NCI-H1092 (cell line): ENCODE measurements at places on chromosomes 4 and X.

- no peak for DNase-seq
These were observed 10.2 kb downstream of the TIGD2 start for GRCh38 chr4:89121387-89122068.

DNA sequence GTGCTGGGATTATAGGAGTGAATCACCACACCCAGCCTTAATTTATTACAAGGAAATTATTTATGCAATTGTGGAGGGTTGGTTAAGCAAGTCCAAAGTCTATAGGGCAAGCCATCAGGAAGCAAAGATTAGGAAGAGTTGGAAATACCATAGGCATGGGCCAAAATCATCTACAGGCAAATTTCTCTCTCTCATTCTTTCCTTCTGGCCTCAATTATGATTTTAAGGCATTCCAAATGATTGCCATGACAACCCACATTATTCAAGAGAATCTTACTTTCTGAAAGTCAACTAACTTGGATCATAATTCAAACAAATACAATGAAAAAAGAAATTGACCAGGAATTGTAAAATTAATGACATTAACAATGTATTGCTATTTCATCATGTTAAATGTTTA is 400.8 kb downstream of the GPM6A start:
- DNase-seq = no peak

DNA sequence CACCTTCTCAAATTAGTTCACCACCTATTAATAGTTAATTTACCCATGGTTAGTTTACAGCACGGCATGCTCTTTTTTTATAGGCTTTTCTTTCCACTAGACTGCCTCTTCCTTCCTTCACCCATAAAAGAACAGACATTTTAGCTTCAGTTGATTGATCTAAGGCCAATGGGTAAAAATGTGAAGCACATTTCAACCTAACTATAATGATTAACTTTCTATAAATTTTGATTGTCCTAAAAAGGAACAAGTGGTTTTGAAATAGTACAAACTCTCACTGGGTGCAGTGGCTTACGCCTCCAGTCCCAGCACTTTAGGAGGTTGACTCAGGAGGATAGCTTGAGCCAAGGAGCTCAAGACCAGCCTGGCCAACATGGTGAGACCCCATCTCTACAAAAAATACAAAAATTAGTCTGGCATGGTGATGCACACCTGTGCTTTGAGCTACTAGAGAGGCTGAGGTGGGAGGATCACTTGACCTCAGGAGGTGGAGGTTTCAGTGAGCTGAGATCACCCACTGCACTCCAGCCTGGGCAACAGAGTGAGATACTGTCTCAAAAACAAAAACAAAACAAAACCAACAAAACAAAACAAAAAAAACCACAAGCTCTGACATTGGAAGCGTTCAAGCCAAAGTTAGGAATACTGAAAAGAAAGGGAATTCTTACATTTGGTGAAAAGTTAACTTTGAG is 89.9 kb upstream of the FAT1 start:
- no peak for DNase-seq

DNA sequence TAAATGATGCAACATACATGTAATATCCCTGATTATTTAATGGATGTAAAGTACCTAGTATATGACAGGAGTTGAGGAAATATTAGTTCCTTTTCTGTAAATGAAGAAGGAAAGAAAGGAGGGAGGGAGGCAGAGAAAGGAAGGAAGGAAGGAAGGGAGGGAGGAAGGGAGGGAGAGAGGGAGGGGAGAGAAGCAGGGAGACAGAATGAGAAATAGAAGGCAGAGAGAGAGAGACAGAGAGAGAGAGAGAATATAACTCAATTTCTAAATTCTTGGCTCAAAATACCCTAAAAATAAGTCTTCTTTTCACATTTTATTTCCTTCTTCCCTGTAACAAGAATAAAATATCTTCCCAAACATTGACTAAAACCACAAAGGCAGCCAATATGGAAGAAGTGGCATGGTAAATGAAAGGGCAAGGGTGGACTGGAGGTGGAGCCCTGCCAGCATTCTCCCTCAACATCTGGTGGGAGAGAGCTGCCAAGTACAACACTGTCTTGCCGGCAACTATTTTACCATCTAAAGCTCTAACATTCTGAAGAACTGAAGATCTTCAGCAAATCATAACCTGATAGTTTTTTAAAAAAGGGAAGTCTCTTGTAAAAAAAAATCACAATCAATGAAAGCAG is 245.1 kb downstream of the PPP3CA start:
- DNase-seq = peak; percentile 51
